Stimulated activated CD8-positive, alpha-beta memory T cell treated with anti-CD3 and anti-CD28 coated beads, Interleukin-15, amount 100 ng/mL, for 24 hours (primary cell): ENCODE measurements at places on chromosomes 16 and 17.
A peak's percentile ranks its signal among the peaks of the same experiment; 100 is the strongest.

- no peak for DNase-seq
These were observed 96.2 kb downstream of the USP31 start for GRCh38 chr16:23052908-23053580.

GRCh38 chr17:66304304-66305174, 2.1 kb downstream of the PRKCA start:
- DNase-seq: no peak

- DNase-seq: no peak
These were observed 12.5 kb downstream of the TFAP4 start for GRCh38 chr16:4260360-4260759.

- DNase-seq: no peak
These were observed 17.7 kb downstream of the NAA60 start for GRCh38 chr16:3461151-3461550.

DNA sequence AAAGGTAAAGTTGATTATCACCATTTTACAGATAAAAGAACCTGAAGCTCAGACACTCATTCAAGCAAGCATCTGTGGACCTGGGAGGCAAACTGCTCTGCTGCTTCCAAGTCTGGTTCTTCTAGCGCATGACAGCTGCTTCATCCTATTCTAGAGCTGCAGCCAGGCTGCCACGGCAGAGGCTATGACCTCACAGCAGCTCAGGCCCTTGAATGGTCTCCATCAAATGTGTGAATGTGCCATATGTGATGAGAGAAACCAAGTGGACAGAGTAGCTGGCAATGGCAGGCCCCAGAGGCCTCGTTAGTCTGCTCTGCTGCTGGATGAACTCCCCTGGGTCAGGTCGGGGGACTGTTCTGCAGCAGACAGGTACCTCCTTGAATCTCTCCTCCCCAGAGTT, 30.7 kb upstream of the FOXJ1 start:
- no peak for DNase-seq

GRCh38 chr16:29757950-29758466, 12.2 kb upstream of the C16orf54 start:
- DNase-seq: no peak

- DNase-seq: no peak
These were observed 751.8 kb downstream of the CDH11 start for GRCh38 chr16:64370112-64370511.

GRCh38 chr17:43106552-43106951, 18.6 kb downstream of the BRCA1 start:
- no peak for DNase-seq

GRCh38 chr16:83271970-83272575, 535.7 kb upstream of the HSBP1 start:
- no peak for DNase-seq

GRCh38 chr17:32141679-32142037, 644 bp upstream of the RHOT1 start:
- no peak for DNase-seq

DNA sequence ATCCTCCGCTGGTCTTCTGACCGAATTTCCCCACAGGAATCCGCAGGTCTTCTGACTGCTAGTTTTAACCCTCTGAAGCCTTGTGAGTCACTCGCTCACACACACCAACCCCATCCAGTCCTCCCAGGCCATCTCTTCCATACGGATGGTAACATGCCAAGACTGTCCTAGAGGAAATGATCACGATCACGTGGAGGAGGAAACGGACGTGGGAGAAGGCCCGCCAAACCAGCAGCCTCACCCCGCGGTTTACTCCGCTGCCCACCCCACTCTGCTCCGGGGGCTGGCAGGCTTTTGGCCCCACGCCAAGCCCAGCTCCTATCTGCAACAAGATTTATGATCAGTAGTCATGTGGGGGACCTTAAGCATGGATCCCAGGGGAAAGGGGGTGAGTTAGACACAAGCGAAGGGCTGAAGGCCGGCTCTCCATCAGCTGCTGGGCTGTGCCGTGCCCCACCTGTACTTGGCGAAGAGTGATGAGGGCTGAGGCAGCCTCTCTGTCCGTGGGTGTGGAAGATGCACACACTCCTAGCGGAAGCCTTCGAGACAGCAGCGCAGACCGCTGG, 1.5 kb upstream of the FAAP100 start:
- no peak for DNase-seq

- no peak for DNase-seq
These were observed 9.7 kb downstream of the CFAP20 start for GRCh38 chr16:58119509-58119845.

GRCh38 chr17:73189417-73190099, 3.3 kb upstream of the COG1 start:
- DNase-seq: no peak

GRCh38 chr17:78130090-78130436, 508 bp upstream of the TMC8 start:
- no peak for DNase-seq

GRCh38 chr17:10265100-10265810, 66.8 kb upstream of the GAS7 start:
- DNase-seq: no peak

- DNase-seq: no peak
These were observed 42.5 kb downstream of the GOSR1 start for GRCh38 chr17:30519707-30520106.

DNA sequence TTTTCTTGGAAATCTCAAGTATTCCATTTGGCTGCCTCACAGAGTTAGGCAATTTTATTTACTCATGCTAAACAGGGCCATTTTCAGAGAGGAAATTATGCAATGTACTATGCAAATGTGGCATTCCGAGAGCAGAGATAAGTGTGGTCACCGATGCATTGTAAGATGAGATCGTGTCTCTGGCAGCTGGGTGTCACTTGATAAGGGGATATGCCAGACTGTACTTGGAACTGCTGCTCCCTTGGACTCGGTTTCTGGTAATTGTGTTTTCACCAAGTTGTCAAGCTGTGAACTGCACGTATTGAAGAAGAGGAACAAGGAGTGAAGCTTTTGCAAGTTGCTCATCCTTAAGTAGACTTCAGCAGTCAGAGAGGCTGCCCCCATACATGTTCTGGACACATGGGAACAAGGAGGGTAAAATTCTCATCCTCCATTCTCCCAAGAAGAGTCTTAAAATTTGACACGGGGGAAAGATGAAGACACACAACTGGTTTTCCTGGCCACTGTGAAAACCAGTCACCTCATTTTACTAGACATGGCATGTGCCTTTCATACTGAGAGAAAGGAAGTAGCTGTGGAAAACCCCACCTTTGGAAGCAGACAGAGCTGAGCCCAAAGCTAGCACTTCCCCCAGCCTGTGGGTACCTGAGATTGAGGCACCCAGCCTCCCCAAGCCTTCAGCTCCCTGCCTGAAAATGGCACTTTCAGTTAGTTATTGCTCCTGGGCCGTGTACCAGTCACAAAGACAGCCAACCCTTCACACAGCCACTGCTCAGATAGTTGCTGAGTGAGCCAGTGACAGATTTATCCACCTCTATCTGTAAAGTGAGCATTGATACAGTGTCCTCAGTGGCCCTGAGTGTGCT, 150.7 kb downstream of the SOCS1 start:
- no peak for DNase-seq

- DNase-seq: no peak
These were observed 680.6 kb upstream of the C16orf82 start for GRCh38 chr16:26386096-26386495.

DNA sequence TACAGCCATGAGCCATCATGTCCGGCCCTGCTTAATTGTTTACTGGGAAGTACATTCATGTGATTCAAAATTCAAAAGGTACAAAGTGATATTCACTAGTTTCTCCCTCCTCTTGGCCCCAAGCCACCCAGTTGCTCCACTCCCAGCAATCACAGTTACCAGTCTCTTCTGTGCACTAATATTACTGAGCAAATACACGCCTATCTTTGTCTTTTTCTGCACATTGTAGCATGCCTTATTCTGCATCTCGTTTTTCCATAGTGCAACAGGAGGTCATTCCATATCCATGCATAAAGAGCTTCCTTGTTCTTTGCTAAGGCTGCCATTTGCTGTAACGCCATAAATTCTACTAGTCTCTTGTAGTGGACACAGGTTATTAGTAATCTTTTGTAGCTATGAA, 2.2 kb upstream of the ALOX15 start:
- DNase-seq: no peak

DNA sequence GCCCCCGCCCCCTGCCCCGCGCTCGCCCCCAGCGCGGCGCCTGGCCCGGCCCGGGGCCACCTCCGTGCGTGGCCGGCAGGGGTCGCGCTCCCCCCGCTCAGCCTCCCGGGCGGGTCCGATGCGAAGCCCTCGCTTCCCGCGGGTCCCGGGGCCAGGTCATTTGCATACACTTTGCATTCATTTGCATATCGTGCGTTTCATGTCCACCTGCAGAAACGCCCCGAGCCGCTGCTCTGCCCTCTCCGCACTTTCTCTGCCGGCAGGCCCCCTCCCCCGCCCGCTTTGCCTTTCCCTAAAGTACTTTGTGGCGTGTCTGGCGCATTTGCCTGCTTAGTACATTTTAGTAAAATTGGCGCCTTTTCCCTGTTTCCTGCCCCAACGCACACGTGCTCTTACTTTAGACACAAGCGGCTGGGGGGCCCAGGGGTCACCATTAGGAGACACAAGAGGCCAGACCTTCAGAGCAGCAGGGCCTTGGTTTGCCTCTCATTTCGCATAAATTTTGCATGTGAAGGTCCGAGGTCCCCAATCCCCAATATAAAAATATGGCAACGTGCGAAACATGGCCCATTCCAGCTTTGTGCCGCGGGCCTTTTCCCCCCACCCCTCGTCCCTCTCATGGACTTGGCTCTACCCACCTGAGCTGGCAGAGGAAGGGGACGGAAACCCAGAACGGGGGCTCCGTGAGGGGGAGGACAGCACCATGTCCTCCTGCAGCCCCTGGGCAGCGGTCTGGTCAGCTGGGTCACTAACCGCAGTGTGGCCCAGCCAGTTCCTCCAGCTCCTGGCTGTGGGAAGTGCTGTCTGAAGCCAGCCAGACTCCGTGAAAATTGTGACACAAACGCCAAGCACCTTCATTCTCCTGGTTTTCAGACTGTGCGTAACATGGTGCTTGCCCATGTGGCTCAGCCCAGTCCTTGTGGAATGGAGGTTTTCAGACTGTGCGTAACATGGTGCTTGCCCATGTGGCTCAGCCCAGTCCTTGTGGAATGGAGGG, 34.8 kb downstream of the CBFA2T3 start:
- peak; percentile 48 for DNase-seq

GRCh38 chr16:12703935-12704334, 99.8 kb downstream of the CPPED1 start:
- DNase-seq: no peak

GRCh38 chr17:79054200-79054960, 20.2 kb upstream of the ENGASE start:
- no peak for DNase-seq

DNA sequence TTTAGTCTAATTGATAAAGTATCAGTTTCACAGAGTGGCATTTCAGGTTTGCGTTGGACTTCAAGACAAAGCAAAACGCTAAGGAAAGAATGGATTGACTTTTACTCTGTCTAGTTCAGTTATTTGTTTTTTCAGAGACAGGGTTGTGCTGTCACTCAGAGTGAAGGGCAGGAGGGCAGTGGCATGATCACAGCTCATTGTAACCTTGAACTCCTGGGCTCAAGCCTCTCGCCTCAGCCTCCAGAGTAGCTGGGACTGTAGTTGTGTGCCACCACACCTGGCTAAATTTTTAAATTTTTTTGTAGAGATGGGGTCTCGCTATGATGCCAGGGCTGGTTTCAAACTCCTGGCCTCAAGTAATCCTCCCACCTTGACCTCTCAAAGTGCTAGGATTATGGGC, 86.4 kb downstream of the CACNG1 start:
- DNase-seq: no peak

- no peak for DNase-seq
These were observed 10.6 kb downstream of the ADCY7 start for GRCh38 chr16:50276801-50277555.

DNA sequence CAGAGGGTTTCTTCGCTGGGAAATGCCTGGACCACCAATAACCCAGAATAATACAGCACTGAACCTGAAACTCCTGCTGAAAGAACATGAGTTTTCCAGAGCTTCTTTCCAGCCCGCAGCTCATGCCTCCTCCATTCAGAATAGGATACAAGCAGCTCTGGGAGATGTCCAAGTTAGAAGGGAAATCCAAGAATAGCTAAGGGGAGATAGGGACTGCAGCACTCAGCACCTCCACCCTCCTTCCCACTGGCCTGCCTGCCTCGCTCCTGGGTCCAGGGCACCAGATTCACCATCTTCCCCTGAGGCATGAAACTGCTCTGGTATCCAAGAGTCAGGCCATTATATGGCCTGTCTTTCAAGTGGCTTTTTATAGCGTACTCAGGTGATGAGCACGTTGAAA, 4.1 kb downstream of the KRT31 start:
- no peak for DNase-seq

GRCh38 chr17:10033959-10034358, 128.9 kb upstream of the RCVRN start:
- no peak for DNase-seq

- DNase-seq: peak; percentile 36
These were observed 912 bp downstream of the USP22 start for GRCh38 chr17:21041741-21042457.

DNA sequence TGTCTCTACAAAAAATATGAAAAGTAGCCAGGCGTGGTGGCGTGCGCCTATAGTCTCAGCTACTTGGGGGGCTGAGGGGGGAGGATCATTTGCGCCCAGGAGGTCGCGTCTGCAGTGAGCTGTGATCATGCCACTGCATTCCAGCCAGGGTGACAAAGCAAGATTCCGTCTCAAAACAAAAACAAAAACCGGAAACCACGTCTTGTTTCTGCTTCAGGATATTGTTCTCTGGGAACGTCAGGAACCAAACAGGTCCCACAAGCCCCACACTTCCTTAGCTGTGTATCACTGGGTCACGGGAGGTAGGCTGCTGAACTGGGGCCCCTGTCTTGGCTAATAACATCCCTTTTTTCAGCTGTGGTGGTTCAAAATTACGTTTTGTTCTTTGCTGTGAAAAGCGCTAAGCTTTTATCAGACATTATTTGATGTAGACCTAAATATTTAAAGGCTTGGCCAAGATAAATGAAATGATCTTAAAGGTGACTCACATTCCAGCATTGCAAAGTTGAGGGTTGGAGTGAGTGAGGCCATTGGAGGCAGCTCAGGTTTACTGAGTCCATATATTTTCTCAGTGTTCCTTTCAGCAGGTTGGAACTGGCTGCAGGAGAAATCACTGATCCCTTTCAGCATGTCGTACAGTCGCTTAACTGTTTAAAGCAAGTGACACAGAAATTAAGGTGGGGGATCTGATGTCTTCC, 16.4 kb upstream of the SEC14L1 start:
- no peak for DNase-seq

GRCh38 chr17:42071810-42072209, 21.4 kb upstream of the C17orf113 start:
- no peak for DNase-seq

- no peak for DNase-seq
These were observed 138.9 kb upstream of the CDH11 start for GRCh38 chr16:65260746-65261145.
